NCI-H187 (cell line): ENCODE measurements at places on chromosomes 12 and 14.
A peak's percentile ranks its signal among the peaks of the same experiment; 100 is the strongest.

DNA sequence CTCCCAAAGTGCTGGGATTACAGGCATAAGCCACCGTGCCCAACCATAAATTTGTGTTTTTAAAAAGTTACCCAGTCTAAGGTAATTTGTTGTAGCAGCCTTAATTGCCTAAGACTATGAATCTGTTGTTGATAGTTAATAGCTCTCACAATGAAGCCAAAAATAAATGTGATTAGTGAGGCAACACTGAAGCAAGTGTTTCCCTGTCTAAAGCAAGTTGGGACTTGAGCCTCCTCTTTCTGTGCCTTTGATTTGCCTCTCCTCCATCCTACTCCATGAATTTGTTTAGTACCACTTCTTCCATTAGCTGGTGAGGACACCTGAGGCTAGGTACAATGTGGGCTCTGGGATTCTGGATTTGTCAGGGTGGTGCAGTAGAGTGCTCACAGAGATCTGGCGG lies 36.8 kb downstream of the DAAM1 start:
- DNase-seq, result no peak

GRCh38 chr14:33118668-33119067 lies 180.0 kb downstream of the NPAS3 start:
- DNase-seq, result no peak

DNA sequence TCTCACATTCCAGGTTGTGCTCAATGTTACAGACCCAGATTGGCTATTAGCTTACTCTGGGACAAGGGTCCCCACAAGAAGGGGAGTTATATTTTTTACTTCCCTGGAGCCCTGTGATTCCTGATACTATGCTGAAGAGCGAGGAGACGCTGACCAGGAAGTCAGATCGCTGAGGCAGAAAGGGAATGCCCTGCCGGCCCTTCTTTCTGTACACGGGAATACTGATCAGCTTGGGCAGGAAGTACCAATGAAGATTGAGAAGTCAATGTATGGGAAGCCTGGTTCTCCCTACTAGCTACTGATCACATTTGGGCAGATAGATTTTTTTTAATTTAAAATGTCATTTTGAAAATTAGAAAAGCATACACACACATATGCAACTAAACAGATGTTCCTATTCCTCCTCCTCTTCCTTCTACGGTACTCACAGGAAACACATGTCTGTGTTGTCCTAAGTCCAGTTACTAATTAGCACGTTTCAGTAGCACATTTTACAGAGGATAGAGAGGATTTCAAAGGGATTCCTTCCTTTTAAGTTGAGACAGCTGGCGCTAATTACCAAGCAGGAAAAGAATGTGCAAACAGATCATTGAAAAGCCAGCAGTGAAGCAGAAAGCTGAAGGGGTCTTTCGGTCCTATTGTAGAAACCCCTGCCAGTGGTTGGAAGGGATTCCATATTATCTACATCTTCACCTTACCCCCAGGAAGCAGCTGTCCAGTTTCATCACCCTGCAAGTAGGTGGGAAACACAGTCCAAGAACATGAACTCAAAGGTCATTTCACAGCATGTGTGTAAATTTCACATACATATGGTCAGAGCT lies 292.4 kb downstream of the DUSP6 start:
- no peak for DNase-seq

DNA sequence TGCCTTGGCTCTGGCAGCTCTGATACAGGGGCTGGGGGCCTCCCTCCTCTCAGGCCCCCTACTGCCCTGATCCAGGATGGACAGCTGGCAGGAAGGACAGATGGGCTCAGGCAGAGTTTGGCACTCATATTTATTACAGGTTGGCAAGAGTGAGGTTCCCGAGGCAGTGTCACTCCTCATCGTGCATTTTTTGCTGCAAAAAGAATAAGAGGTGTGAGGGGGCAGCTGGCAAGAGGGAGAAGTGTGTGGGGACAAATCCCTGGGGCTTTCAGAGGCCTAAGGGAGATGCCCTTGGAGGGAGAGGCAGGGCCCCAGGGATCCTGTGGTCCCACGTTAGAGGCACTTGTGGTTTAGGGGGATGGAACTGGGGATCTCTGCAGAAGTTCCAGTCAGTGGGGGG lies 5.0 kb downstream of the CMTM5 start:
- no peak for DNase-seq

DNA sequence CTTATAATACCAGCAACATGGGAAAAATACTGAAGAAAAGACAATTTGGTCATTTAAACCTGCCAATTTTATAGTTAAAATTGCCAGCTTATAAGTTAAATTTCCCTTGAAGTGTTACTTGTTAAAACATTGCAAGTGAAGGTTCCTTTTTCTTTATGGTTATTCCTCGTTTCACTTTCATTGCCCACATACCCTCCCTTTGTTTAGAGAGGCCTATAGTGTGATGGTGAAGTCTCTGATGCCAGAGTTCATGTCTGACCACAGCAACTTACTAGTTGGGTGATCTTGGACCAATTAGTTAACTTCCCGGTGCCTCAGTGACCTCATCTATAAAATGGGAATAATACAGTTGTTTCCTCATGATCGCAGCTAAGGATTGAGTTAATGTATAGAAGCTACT lies 173.5 kb downstream of the ANO6 start:
- DNase-seq, result no peak

DNA sequence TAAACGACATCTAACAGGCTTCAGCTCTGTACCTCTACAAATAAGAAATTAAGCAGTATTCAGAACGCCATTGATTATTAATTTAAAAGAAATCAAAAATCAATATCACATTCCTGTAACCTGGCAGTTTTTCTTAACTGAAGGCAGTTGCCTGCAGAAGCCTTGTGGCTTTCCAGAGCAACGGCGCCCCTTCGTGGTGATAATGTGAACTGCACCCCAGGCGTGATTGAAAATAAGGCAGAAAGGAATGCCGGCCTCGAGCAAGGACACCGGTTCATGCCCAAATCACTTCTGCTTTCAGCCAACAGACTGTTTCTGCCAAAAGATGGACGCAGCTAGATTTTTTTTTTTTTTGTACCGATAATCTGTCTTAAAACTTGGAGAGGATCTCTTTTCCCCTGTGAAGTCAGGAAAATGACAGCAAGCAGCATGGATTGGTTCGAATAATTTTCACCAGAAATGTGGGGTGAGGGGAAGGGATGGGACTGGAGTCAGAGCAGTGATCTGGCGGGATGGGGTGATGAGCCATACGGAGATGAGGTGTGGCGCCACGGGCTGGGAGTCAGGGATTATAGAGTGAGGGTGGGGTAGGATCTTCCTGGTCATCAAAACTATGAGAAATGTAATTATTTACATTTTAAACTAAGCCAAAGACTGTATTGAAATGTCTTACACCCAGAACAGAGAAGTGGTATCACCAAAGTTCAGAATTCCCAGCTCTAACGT lies 473.0 kb downstream of the DPF3 start:
- peak; percentile 59 for DNase-seq

DNA sequence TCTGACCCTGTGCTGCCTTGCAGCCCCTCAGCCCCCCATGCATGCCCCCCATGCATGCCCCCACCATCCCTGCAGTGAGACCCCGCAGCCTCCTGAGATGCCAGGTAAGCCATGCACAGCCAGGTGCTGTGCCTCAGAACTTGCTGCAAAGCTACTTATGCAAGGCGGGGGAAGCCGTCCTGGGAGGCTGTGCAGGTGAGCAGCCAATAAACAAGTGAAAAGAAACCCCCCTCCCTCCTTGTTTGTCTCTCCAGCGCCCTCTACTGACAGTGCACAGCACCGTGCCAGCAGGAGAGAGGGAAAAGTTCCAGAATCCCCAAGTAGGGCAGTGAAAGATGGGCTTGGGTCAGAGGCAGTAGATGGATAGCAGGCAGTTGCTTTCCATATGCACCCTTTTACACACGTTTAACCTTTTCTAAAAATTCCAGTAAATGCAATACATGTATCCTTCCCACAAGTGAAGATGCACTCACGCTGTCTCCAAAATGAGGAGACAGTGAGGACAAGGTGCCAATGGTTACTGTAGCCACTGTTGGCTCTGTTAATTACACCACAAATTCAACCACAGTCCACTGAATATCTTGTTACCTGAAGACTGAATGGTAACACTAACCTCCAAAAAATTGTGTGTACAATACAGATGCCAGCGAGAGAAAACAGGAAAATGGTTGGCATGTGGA lies 18.0 kb downstream of the TNFAIP2 start:
- peak; percentile 46 for DNase-seq

GRCh38 chr14:90758959-90759358 lies 57.3 kb downstream of the TTC7B start:
- no peak for DNase-seq

DNA sequence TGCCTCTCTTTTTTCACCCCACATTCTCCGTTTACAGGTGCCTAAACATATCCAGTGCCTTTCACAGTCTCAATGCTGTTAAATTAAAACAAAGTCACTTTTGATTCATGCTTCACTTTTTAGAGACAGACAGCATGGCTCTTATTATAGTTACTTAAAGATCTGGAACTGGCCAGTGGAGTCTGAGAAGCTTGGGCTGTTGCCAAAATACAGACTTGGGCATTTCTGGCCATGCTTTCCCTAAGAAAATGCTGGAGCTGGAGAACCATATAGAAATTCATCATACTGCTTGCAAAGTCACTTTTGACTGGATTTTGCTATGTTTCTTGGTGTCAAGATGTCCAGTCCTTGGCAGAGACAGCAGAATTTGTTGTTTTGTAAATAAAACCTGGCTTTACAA lies 12.2 kb upstream of the GPR68 start:
- DNase-seq, result no peak

GRCh38 chr12:52221912-52222457 lies 11.1 kb upstream of the KRT7 start:
- no peak for DNase-seq

DNA sequence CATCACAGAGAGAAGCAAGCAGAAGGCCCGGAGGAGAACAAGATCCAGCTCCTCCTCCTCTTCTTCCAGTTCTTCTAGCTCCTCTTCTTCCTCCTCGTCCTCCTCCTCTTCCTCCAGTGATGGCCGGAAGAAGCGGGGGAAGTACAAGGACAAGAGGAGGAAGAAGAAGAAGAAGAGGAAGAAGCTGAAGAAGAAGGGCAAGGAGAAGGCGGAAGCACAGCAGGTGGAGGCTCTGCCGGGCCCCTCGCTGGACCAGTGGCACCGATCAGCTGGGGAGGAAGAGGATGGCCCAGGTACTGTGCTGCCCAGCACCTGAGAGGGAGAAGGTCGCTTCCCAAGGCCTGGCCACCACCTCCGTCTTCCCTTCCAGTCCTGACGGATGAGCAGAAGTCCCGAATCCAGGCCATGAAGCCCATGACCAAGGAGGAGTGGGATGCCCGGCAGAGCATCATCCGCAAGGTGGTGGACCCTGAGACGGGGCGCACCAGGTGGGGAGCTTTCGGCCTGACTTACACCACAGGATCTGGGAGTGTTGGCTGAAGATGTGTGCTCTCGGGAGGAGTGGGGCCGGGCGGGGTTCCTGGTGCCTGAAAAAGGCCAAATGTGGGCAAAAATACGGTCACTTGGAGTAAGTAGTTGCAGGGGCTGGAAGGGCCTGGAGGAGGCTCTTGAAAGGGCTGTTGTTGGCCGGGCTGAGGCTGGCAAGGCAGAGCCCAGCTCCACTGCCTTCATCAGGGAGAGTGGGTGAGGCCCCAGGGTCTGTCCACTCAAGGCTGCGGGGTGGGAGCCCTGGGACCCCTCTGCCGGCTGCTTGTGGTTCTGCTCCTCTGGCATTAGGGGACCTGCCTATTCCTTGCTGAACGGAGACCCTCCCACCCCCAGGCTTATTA lies 1.4 kb downstream of the ARL6IP4 start:
- DNase-seq, result no peak

DNA sequence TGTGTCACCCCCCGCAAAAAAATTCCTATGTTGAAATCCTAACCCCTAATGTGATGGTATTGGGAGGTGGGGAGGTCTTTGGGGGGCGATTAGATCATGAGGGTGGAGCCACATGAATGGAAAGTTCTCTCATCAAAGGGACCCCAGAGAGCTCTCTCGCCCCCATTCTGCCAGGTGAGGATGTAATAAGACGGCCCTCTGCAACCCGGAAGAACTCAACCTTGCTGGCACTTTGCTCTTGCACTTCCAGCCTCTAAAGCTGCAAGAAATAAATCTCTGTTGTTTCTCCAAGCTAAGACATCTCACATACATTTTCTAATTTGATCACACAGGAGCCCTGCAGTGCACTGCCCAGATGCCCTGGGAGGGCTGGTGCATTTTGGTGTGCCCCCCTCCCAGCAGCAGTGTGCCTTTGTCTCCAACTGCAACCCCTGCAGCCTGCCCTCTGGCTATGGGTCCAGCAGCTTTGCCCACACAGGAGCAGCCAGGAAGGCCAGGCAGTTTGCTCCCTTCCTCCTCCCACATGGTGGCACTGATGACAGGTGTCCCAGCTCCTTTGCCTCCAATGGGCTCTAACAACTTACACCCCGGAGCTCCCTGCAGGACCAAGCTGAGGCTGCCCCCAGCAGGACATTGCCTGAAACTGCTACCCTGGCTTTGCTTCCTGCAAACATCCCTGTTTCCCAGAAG lies 59.3 kb downstream of the C14orf132 start:
- DNase-seq, result peak; percentile 27

DNA sequence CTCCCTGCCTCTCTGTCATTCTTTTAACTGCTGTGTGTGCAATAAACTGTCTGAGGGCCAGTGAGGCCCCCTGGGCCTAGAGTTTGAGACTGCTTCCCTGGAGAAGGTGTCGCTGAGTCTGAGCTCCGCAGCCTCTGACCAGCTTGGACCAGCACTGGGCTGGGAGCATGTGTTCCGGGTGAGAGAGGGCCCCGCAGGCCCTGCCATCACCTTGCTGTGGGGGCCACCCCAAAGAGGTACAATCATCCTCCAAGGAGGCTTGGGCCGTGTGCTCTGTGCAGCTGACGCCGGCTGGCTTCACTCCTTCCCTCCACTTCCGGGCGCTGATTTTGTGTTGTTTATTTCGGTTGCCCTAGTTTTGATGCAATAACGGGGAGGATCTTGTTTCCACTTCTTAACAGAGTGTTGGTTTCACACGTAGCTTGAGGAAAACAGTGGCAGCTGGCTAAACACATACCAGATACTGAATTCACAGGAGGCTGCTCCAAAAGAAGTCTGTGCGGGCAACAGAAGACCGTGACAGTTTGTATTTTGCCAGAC lies 121.6 kb downstream of the TMEM132C start:
- no peak for DNase-seq

GRCh38 chr14:77105145-77105939 lies 7.3 kb downstream of the CIPC start:
- DNase-seq, result no peak

GRCh38 chr12:54053003-54053750 lies 458 bp upstream of the HOXC4 start:
- DNase-seq, result no peak

DNA sequence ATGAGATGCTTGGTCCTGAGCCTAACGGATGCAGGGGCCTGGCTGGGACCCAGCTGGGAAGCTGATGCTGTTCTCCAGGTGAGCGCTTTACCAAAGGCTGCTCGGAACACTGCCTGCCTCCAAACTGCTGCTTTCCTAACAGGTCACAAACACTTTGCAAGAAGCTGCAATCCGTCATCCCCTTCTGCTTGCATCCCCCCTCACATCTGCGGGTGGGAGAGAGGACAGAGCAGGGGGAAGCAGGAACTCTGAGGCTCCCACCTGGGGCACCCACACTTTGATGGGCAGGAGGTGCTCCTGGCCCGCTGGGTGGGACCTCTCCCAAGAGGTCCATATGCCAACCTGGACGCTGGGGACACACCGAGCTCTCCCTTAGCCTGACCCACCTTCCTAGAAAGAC lies 24.9 kb upstream of the PPP2R5C start:
- no peak for DNase-seq
